Kidney epithelial cell (primary cell): ENCODE measurements at places on chromosomes 2 and 18. TPM values are rescaled to one million over a fixed set of nuclear protein-coding genes. Genes with fewer than 3 reads are reported as not detected.
A peak's percentile ranks its signal among the peaks of the same experiment; 100 is the strongest.

BBS5 gene
- total RNA-seq = 7.3 and 8.7 TPM in 2 replicates

DNA sequence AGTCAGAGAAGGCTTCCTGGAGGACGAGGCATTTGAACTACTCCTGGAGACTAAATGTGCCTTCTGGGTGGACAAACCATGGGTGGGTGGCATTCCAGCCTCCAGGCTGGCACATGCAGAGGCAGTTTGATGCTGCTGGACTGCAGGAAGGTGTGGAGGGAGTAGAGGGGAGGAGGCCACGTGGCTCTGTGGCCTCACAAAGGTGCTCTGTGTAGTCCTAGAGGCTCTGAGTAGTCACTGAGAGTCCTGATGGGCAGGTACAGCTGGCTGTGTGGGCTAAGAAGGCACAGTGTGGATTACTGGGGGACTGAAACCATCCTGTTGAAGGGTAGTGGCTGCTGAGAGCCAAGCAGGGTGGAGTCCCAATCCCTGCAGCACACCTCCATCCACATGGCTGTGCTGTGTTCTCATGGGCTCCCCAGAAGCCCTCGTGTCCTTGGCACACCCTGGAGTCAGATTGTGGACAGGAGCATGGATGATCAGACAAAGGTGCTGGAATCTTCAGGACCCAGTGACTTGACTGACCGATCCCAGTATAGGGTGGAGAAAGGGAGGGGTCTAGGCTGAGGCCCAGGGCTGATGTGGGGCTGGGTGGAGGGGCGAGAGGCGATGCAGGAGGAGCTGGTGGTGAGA lies 87.4 kb upstream of the HS6ST1 start:
- no peak for DNase-seq

DNA sequence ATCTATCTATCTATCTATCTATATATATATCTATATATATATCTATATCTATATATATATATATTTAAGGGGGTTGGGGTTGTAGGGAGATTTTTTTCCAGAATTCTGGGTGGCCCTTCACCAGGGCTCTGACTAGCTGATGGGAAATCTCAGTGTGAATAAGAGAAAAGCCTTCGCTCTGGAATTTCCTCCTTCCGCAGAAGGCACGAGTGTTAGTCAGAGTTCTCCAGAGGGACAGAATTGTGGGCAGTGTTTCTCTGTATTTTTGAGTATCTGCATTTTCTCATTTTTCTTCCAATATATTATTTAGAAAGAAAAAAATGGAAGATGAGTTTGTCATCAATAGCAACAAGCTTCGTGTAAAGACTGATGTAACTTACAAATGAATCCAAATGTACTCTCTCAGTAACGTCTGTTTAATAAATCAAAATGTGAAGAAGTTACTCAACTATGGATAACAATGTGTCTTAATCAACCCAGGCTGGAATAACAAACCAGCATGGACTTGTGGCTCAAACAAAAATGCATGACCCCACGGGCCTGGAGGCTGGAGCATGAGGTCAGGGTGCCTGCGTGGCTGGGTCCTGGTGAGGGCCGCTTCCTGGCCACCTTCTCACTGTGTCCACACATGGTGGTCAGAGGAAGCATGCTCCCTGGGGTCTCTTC lies 10.6 kb upstream of the SNTG2 start:
- DNase-seq = peak; percentile 25

- no peak for DNase-seq
These were observed 143.5 kb downstream of the TCF4 start for GRCh38 chr18:55444536-55444935.

- no peak for DNase-seq
These were observed 7.6 kb upstream of the LPIN1 start for GRCh38 chr2:11738589-11739436.

GRCh38 chr2:130823886-130824491 lies 12.7 kb upstream of the ARHGEF4 start:
- DNase-seq = no peak

DSC2 gene
- 29.7 and 31.8 TPM in 2 replicates for total RNA-seq

COL4A3 gene
- total RNA-seq = 0.96 and 2.3 TPM in 2 replicates

SCYGR4 gene
- total RNA-seq = not detected in 2 replicates

DNA sequence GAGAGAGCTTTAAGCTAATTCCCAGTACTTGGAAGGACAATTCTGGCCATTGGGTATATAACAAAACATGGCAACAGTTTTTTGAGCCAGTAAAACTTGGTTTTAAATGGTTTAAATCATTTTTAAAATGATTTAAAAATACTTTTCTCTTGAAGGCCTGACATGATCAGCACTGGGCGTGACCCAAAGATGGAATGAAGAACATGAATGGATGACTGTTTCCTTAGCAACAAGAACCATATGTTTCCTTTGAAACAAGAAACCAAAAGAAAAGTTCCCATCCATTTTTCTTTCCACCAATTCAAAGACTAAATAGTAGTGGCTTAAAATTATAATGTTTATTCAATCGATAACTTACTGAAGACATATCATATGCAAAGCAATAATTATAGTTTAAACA lies 348.3 kb upstream of the FIGN start:
- no peak for DNase-seq

DNA sequence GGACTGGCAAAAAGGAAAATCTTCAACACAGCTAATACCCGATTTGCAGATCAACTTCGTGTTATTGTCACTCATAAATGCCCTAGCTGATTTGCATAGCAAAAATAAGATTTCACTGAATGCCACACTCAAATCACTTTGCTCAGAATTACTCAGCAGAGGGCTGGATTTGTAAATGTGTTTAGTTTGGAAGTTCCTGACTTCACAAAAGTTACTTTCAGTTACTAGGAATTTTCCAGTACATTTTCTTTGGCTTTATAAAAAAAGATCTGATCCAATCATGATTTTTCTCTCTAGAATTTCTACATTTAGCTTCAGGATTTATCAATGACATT lies 433.3 kb upstream of the ID2 start:
- no peak for DNase-seq

DNA sequence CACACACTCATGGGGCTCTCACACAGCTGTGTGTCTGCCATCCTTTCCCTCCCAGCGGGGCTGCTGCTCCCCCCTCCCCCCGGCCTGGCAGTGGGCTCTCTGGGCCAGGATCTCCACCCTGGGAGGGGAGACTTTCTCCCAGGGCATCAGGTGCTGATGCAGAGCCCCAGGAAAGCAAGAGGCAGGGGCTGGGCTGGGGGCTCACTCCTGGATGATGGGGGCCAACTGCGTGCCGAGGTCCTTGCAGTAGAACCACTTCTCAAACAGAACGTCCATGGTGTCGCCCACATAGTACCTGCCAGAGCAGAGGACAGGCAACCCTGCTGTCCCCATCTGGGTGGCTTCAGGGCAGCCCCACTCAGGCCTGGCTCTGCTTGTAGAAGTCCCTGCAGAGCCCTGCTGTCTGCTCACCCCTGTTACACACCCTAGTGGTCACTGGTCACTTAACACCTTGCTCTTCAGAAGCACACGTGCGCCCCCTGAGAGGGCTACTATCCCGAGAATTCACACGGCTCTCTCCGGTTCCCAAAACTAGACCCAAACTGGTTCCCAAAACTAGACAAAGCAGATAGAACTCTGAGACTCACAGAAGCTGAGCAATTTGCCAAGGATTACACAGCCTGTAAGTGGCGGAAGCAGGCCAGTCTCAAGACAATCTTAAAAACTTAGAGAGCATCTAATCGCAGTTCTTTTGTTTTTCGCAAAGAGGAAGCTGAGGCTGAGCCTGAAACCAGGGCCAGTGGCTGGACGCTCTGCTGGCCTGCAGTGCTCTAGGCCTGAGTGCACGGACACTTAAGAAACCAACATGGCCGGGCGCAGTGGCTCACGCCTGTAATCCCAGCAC lies 6.6 kb upstream of the OXER1 start:
- DNase-seq = no peak

DNA sequence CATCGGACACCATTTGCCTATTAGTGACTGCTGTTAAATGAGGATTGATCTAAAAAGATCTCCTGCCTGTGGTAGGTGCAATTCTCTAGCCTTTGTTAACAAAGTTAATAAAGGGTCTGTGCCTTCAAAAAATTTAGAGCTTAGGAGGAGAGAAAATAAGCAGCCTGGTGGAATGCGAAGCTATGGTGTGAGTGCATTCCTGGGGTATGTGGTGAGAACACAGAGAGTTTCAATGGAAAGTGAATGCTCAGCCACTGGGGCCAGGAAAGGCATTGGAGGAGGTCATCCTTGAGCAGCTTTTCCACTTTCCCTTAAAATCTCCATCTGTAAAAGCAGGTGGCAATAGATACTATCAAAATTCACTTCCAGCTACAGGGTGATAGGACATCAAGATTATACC lies 331.2 kb upstream of the LRATD1 start:
- DNase-seq = no peak

DNA sequence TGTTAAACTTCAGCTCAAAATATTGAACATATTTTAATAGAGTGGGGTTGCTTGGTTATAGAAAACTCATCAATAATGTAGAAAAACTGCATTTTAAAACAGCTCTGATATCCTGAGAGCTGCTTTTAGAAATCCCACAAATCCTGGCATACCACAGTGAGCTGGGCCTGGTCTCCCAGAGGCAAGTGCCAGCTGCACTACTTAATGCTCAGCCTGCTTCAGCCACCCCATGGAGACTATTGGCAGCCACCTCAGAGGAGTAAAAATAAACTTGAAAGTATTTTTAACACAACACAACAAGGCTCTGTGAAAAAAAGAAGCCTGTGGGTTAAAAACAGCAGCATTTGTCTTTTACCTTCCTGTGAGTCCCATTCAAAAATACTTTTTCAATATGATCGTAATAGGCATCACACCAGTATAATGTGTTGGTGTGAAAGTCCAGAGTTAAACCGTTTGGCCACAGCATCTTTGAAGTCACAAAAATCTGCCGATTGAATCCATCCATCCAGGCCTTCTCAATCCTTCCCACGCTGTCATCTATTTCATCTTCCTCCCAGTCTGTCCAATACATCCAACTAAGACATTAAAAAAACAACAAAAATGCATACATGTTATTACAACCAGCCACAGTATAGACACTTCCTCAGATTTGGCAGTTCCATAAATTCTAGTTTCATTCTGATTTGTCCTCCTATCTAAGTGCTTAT lies 1115.3 kb downstream of the LRP1B start:
- DNase-seq = no peak

RUFY4 gene
- not detected in 2 replicates for total RNA-seq

GRCh38 chr18:73043211-73043610 lies 175.4 kb upstream of the NETO1 start:
- no peak for DNase-seq

- no peak for DNase-seq
These were observed 70.8 kb downstream of the QPCT start for GRCh38 chr2:37415128-37415820.

DNA sequence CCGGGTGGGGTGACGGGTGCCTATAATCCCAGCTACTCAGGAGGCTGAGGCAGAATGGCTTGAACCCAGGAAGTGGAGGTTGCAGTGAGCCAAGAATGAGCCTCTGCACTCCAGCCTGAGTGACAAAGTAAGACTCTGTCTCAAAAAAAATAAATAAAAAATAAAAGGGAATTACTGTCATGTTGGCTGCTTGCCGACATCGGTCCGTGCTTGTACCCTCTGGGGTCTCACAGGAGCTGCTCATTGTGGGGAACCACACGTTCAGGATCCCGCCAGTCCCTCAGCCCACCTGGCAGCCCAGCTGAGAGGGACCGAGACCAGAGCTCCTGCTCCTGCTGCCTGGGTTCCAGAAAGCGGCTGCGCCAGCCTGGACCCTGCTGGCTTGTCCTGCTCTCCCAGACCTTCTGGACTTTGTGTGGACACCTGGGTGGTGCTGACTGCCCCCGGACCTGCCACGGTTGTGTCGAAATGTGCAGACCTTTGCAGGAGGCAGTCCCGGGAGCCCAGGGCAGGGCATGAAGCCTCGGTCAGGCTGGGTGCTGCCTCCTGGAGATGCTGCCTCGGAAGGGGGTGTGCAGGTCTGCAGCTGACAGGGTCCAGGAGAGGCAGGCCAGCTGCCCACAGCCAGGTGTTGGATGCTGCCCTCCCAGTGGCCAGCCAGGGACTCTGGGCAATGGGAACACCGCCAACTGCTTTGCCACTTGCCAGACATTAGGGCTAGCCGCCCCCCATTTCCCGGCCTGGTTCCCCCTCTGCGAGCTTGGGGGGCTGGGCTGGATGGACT lies 16.4 kb downstream of the KLF11 start:
- no peak for DNase-seq

- DNase-seq = no peak
These were observed 79.7 kb upstream of the RPRM start for GRCh38 chr2:153558247-153558646.

UGT1A9 gene
- not detected in 2 replicates for total RNA-seq

DNER gene
- total RNA-seq = 4.4 and 5.5 TPM in 2 replicates

GRCh38 chr2:217106650-217107014 lies 246.8 kb upstream of the TNP1 start:
- no peak for DNase-seq

- DNase-seq = no peak
These were observed 27.0 kb downstream of the RNF149 start for GRCh38 chr2:101281482-101281881.

- peak; percentile 18 for DNase-seq
These were observed 214.5 kb downstream of the TMEM182 start for GRCh38 chr2:102975996-102976975.

PARD6G gene
- 9.3 and 9.4 TPM in 2 replicates for total RNA-seq

PTPN4 gene
- total RNA-seq = 11.5 and 18.0 TPM in 2 replicates

- peak; percentile 50 for DNase-seq
These were observed 3.4 kb upstream of the DUSP2 start for GRCh38 chr2:96148410-96149217.

DNAJC5G gene
- not detected in 2 replicates for total RNA-seq
